Thymus (tissue), 14 donors: ENCODE measurements at places on chromosomes 11 and 22. TPM values are rescaled to one million over a fixed set of nuclear protein-coding genes. Genes with fewer than 3 reads are reported as not detected.

DNA sequence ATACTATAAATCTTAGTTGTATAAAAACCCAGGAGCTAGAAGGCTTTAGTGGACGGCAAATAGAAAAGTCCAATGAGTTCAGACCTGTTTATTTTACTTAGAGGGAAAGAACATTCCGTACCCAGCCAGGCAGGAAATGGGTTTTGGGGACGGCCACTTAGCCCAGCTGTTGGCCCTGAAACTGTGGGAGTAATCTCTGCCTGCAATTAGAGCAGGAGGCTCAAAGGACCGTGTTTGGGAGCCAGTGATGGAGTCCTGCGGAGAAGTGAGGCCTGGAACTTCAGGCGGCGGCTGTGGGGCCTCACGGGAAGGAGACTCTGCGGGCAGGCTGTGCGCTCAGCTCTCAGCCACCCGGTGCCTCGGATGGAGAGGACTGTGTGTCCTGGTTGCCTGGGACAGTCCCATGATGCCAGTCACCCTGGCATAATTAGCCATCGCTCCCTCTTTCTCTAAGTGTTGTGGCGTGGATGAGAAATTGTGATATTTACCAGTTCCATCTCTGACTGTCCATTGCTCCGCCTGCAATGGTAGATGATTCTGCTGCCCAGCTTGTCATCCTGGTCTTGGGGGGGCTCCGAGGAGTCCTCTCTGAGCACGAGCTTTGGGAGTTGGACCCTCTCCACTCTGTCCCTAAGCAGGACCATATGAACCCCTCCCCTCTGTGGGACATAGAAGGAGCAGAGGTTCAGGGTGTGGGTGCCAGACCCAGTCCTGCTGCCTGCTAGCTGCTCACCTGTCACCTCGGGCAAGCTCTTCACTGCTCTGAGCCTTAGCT is 530.3 kb downstream of the TBC1D22A start:
- no peak for DNase-seq

DNA sequence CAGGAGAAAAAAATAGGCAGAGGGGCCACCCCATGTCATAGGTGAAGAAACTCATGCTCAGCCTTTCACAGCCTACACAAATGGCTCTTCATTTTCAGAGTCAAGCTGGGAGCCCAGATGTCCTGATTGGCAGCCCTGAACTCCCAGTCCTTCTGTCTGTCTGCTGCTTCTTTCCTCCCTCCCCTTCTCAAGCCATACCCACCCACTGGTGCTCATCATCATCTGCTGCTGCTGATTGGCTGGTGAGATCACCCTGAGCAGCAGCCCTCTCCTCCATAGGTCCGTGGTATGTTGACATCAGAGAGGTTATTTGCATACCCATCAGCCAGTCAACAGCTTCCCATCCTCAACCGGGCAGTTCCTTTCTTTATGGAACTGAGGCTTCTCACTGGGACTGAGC is 46.1 kb upstream of the PRDM11 start:
- DNase-seq, result no peak

DNA sequence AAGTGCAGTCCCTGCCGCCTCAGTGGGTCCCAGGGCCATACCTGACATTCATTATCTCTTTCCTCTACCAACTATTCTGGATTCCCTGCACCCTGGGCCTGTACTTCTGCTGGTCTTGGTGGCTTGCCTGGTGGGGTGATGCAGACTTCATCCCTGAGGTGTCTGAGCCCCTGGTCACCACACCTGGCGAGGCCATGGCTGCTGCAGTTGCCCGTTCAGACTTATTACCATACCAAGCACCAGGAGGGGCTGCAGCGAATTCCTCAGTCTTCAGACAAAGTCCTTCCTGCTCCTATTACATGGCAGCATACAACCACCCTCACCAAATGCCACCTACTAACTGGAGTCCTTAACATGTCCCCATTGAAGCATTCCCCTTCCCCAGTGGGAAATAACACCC is 73.0 kb upstream of the SLC22A12 start:
- no peak for DNase-seq

GRCh38 chr11:47928426-47928825 is 51.9 kb upstream of the PTPRJ start:
- no peak for DNase-seq

GRCh38 chr11:123405123-123405592 is 24.9 kb upstream of the GRAMD1B start:
- no peak for DNase-seq

- no peak for DNase-seq
Measured at GRCh38 chr22:40050258-40050657, 55.5 kb downstream of the FAM83F start.

DNA sequence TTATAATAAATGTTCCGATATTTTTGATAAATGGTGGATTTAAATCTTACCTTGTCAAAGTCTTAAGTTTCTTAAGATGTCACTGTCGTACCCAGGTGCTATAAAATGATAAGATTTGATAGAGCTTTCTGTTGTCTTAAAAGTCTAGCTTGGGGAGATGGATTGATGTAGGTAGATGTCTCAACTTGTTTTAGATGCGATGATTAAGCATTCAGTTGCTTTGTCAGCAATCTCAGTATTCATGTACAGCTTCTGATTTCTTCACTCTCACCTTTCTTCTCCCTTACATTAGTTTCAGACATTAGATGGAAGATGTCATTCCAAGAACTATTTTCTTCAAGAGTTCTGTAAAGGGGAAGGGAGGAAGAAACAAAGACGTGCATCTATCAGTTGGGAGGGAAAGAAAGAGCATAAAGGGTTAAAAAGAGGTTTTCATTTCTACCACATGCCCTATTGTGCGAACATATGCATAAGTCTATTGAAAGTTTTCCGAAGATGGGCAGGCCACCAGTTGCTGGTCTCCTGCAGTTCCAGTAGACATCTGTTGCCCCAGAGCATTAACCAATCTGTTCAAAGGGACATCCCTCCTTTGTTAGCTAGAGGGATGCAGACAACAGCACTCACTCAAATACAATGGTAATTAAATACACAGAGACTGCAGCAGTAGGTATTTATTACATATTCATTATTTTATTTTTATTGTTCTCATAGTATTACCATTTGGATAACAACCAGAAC is 38.4 kb downstream of the ZC3H12C start:
- DNase-seq, result no peak

GRCh38 chr11:63761188-63761587 is 7.4 kb downstream of the ZFTA start:
- no peak for DNase-seq

DNA sequence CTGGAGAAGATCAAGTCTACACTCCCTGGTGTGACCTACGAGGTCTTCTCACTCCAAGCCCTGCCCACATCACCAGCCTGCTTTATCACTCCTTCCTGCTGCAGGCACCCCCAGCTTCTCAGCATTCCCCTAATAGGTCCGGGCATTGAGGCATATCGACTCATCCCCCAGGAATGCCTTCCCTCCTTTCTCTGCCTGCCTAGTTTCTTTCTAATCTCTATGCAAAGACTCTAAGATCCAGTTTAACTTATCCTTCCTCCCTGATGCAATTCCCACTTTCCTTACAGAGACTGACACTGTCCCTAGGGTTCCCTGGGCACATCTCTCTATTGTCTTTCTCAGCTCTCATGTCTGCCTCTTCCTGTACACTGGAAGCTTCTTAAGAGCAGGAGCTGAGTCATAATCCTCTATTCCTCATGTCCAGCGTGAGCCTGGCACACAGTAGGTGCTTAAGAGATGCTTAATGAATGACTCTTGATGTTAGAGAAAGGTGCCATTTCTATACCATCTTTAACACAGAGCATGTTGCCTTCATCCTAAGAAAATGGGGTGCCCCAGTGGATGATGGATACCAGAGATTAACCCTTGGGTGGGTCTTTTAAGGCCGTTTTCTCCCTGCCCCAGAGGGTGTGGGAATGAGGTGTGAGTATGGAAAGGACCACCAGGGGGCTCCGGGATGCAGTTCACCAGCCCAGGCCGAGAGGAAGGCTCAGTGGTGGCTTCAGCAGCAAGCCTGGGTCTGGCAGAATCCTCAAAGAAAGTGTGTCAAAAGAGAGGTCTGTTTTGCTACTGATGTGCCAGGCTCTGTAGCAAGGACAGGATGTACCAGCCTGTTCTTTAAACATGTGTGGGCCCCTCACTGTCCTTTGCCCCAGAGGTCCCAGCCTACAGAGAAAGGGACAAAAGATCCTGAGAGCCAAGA is 34.7 kb downstream of the PARVA start:
- DNase-seq, result peak; percentile 4

DNA sequence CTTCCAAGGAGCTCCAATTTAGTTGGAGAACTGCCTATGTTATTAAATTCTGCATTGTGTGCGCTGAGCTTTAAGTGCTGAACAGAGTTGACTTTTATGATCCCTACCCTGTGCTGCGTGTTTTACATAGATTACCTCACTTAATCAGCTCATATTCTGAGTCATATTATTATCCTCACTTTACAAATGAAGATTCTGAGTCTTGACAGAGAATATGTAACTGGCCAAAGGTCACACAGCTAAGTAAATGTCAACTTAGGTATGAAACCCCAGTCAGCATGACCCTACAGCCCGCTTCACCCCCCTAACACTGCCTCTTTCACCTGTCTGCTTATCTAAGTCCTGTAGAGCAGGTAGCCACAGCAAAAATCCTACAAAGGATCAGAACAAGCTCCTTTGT is 19.8 kb upstream of the TMPRSS5 start:
- no peak for DNase-seq

DNA sequence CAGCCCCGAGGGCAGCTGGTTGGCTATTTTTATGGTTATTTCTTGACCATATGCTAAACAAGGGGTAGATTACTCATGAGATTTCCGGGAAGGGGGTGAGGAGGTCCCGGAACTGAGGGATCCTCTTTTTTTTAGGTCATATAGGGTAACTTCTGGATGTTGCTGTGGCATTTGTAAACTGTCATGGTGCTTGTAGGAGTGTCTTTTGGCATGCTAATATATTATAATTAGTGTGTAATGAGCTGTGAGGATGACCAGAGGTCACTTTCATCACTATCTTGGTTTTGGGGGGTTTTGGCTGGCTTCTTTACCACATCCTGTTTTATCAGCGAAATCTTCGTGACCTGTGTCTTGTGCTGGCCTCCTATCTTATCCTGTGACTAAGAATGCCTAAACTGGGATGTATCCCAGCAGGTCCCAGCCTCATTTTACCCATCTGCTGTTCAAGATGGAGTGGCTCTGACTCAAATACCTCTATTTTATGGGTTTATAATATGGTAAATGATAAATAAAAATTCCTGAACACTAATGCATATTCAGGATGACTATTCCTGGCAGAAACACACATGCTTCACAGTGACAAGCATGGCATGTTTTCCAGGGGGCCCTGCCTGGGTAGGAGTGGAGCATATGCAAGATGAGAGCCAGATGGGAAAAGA is 11.2 kb downstream of the KREMEN1 start:
- no peak for DNase-seq

GRCh38 chr22:49977578-49977977 is 17.0 kb downstream of the PIM3 start:
- DNase-seq, result no peak

- no peak for DNase-seq
Measured at GRCh38 chr11:119970555-119971304, 167.2 kb downstream of the TRIM29 start.

DNA sequence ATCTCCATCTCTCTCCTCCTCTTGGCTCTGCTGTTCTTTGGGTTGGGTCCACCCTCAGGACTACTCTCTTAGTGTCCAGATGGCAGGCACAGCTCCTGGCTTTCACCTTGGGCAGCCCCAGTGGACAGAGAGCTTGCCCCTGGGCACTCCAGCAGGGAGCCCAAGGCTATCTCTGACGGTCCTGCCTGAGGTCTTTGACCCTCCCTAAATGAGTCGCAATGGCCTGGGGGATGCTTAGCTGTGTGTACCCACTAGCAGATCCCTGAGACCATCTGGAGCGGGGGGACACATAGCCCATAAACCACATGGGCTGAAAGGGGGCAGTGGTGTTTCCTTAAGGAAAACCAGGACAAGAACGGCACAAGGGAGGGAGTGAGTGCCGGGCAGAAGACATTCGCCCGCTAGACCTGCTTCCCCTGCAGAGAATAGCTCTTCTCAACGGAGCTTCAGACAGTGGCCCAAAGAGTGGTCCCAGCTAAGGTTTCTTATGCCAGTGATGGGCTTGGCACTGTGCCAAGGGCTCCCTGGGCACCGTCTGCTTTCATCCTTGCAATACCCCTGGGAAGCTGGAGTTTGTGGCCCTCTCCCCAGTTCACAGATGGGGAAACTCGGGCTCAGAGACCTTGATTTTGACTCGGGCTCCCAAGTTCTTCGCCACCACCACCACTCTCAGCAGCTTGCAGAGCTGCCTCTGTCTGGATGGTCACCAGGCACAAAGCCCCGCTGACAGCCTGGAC is 53.9 kb upstream of the ANO1 start:
- DNase-seq, result no peak

GRCh38 chr11:130512662-130513061 is 64.2 kb downstream of the ADAMTS15 start:
- no peak for DNase-seq

DNA sequence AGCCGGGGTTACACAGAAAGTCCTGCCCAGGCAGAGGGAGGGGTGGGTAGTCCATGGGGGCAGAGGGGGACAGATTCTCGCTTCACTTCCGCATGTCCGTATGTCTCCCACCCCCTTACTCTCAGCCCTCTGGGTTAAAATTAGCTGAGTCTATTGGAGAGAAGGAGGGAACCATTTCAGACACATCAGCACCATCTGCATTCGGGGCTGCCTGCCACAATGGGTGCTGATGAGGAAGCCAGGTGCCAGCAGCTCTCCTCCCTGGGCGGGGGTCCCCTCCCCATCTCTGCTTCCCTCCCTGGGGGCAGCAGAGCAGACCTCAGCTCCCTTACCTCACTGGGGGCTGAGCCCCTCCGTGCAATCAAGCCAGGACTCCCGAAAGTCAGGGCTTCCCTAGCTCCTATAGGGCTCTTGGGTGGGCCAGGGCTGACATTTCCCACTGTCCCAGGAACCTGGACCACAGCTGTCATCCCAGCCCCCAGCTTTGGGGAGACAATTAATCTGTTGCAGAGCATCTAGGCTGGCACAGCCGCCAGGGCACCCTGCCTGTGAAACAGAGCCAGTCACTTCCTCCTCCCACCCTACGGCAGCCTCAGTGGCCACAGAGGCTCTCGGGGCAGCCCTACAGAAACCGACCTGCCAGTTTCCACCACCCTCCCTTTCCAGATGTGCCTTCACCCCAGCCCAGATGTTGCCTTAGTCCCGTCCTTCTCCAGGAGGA is 67.3 kb downstream of the PDE2A start:
- no peak for DNase-seq

DNA sequence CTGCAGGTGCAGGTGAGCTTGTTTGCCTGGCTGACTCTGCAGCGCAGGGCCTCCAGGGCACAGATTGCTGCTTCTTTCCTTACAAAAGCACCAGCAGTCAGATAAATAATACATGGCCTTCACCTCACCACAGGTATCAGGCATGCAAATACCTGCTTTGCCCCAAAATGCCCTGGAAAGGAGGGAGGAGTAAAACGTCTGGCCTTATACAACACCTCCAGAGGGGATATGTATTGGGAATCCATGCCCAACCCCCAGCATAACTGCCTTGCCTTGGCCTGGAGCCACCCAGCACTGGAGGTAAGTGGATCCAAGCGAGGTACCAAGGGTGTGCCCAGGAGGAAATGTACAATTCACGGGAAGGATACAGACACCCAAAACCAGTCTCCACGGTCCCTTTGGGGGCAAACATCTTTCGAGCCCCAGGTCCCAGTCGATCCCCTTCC is 860 bp downstream of the TMEM184B start:
- no peak for DNase-seq

GRCh38 chr11:17978553-17979287 is 34.1 kb downstream of the SERGEF start:
- no peak for DNase-seq

The WNT7B gene
- 0.66 TPM for total RNA-seq

The PKP3 gene
- total RNA-seq, result 7.7 TPM

The MAJIN gene
- total RNA-seq, result 0.14 TPM

The ANKK1 gene
- total RNA-seq, result 0.14 TPM

The IL18 gene
- total RNA-seq, result 7.3 TPM

The CASP5 gene
- 0.33 TPM for total RNA-seq

The BBOX1 gene
- total RNA-seq, result 0.42 TPM

The MPZL3 gene
- total RNA-seq, result 3.9 TPM

The KRTAP5-10 gene
- total RNA-seq, result not detected

The PDE3B gene
- 9.8 TPM for total RNA-seq
